ENCODE measurements at places on chromosomes 7 and 10.

- DNase-seq, result no peak
Measured at GRCh38 chr10:114405011-114405350, 679 bp upstream of the AFAP1L2 start.

DNA sequence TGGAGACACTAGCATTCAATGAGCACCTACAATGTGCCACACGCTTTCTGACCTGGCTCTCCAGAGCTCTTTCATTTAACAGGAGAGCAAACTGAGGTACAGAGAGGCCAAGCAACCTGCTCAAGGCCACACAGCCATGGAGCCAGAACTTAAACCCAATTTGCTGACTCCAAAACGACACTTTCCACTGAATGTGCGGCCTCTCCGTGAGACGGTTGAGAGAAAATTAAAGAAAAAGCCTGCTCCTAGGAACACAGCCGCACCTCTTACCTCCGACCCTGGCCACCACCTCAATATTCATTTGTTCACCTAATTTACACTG is 42.8 kb downstream of the ZCCHC24 start:
- DNase-seq, result no peak

DNA sequence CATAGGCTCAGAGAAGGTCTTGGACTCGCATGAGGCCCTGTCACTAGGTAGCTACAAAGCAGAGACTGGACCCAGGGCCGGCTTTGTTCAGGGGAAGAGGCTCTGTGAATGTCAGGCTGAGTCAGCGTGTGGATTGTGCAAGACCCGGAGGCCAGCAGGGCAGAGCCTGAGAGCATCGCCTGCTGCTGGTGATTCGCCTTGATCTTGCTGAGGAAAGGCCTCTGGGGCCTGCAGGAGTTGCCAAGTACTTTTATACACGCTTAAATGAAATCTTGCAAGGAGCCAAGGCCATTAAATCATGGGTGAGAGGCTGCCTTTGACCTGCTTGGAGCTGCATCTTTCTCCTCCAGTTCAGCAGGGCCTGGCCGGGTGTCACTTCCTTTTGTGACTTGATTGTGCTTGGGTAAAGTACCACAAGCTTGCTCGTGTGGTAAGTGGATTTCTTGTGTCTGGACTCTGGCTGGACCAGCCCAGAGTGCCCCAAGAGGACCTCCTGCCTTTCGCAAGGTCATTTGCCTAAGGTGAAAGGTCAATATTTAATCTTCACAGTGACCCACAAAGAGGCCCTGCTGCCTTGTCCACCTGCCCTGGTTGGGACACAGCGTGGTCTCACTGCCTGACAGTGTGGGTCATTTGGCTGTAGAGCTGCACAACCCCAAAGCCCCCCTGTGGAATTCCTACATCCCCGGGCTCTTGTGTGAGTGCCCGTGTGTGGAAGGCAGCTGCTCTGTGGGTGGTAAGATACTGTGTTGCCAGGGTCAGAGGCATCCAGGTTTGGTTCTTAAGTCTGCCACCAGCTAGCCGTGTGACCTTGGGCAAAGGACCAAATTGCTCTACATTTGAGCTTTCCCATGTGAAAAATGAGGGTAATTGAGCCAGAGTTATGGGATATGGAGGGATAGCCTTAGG is 38.6 kb upstream of the SH2D4B start:
- peak; percentile 42 for DNase-seq

- DNase-seq, result no peak
Measured at GRCh38 chr10:76864922-76865321, 772.7 kb downstream of the KCNMA1 start.

DNA sequence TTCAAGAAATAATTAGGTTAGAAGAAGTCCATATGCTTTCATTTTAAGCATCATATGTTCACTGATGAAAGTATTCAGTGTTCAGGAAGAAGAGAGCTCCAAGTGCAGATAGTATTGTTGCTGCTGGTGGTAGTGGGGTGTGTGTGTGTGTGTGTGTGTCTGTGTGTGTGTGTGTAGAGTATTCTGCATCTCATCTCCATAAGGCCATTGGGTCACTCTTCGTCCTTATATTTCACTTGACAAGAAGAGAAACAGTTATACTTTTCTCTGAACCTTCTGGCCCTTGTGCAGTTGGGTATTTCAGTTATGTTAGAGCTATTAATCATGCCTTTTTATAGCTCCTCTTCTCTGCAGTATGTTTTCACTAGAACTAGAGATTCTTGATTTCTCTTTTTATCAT is 26.2 kb downstream of the ADAM22 start:
- DNase-seq, result no peak

DNA sequence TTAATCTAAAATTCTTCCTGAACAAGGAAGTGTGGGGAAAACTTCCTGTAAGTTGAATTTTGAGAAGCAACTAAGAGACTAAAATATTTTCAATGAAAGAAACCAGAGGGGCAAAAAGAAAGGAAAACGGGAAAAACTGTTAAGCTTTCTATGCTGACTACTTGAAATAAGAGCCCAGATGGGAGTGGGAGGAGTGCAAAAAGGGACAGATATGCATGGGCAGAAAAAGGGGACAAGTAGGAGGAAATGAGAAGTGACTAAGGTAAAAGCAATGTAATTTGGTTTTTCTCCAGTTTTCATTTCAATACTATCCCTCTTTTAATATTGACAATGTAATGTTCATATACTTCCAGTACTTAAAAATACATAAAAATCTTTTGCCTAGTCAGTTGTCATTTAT is 11.1 kb downstream of the OGA start:
- DNase-seq, result no peak

DNA sequence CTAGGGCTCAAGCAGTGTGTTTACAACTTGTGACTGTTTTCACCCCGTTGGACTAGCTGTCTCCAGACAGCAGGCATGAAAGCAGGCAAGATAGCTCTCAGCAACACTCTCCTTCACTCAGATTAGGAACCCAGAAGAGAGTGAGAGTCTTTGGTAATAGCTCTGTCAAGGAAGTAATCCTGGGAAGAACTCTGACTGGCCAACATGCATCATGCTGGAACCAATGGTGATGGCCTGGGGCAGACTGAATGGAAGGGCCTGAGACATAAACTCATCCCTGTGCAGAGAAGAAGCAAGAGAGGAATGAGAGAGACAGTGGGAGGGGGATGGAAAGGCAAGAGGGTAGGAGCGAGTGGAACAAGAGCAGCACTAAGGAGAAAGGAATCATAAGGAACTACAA is 48.9 kb downstream of the AKR1D1 start:
- DNase-seq, result no peak

GRCh38 chr7:117970801-117971200 is 97.6 kb upstream of the CTTNBP2 start:
- DNase-seq, result no peak

DNA sequence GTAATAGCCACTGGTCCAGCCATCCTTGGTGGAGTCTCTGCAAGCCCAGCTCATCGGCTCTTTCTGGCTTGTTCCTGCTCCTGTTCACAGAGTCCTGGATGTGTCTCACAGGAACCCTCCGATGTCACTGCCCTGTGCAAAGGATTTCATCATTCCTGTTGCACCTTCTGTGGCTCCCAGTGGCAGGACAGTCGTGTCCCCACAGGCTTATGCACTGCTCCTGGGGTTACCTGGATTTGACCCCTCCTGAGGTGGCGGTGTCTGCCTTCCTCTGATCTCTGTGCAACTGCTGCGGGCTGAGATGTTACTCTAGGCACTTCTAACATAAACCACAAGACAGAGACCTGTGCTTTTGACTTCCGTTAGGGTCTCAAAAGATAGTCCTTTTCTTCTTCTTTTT is 30.6 kb downstream of the APBB1IP start:
- peak; percentile 21 for DNase-seq

DNA sequence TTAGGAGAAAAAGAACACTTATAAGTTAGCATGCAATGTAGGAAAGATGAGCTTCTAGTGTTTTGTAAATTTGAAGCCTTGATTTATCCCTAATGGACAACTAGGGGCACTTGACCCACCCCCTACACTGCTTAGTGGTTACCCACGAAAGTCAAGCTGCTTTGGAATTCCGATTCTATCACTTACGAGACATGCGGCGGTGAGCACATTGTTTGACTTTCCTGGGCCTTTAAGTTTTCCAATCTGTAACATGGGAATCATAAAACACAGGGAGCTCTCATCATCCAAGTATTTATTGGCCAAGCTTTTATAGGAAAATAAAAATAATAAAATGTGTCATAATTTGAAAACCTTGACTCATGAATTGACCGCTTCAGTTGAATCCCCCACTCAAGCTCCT is 78.7 kb upstream of the PDK4 start:
- DNase-seq, result no peak

- no peak for DNase-seq
Measured at GRCh38 chr10:105718207-105718995, 1077.3 kb downstream of the SORCS3 start.

DNA sequence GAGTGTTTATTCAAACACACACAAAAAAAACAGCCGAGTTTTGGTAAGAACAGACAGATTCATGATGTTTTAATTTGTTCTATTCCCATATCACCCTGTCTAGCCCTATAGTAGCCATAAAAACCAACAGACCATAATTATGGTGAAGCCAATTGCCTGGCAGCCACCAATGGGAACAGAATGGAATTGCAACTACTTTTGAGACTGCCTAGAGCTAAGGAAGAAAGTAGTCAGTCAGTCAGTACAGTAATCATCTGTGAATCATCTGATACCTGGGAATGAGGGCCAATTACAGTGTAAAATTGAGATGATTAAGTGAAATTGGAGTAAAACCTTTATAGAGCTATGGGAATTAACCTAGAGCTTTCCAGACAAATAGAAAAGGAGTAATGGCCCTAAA is 952.7 kb upstream of the KCND2 start:
- DNase-seq, result no peak

DNA sequence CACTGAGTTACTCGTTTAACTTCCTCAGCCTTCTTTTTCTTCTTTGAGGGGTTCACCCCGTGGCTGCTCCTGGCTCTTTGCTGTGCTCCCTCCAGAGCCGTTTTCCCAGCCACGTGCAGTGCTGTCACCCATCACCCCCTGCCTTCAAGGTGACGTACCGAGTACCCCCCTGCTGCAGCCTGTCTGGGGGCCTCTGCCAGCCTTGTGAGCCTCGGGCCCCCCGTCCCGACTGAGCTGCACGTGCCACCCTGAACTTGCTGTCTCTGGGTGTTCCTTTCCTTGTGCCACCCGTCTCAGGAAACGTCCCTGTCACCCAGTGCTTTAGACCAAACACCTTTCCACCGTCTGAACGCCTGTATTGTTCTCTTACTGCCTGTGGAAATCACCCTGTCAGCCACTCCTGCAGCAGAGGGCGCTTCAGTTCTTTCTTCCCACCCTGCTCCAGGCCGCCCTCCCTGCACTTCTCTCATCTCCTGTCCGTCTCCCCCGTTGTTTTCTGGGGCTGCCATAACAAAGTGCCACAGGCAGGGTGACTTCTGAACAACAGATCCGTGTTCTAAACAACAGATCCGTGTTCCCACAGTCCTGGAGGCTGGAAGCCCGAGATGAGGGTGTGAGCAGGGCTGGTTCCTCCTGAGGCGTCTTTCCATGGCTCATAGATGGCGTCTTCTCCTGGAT is 44.6 kb downstream of the WDR37 start:
- no peak for DNase-seq

GRCh38 chr7:97305589-97305988 is 188.1 kb downstream of the SDHAF3 start:
- DNase-seq, result no peak

- DNase-seq, result no peak
Measured at GRCh38 chr7:50672045-50672444, 106.8 kb upstream of the DDC start.

- DNase-seq, result no peak
Measured at GRCh38 chr10:93081318-93081717, 7.6 kb downstream of the CYP26A1 start.

DNA sequence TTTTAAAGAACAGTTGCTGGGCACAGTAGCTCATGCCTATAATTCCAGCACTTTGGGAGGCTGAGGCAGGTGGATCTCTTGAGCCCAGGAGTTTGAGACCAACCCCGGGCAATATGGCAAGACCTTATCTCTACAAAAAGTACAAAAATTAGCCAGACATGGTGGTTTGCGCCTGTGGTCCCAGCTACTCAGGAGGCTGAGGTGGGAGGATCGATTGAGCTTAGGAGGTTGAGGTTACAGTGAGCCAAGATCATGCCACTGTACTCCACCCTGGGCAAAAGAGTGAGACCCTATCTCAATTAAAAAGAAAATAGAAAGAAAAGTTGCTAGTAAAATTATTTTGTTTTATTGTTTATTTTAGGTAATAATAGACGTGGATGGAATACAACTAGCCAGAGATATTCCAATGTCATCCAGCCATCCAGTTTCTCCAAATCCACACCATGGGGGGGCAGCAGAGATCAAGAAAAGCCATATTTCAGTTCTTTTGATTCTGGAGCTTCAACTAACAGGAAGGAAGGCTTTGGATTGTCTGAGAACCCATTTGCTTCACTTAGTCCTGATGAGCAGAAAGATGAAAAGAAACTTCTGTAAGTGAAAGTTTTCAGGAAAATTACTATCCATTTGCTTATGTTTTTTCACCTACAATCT is 3.0 kb downstream of the NUP42 start:
- no peak for DNase-seq

GRCh38 chr7:152568972-152569371 is 107.0 kb downstream of the XRCC2 start:
- DNase-seq, result no peak

DNA sequence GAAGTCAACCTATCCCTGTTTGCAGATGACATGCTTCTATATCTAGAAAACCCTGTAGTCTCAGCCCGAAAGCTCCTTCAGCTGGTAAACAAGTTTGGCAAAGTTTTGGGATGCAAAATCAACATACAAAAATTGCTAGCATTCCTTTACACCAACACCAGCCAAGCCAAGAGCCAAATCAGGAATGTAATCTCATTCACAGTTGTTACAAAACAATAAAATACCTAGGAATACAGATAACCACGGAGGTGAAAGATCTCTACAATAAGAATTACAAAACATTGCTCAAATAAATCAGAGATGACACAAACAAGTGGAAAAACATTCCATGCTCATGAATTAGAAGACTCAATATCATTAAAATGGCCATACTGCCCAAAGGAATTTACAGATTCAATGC is 50.4 kb upstream of the ZNF365 start:
- no peak for DNase-seq

DNA sequence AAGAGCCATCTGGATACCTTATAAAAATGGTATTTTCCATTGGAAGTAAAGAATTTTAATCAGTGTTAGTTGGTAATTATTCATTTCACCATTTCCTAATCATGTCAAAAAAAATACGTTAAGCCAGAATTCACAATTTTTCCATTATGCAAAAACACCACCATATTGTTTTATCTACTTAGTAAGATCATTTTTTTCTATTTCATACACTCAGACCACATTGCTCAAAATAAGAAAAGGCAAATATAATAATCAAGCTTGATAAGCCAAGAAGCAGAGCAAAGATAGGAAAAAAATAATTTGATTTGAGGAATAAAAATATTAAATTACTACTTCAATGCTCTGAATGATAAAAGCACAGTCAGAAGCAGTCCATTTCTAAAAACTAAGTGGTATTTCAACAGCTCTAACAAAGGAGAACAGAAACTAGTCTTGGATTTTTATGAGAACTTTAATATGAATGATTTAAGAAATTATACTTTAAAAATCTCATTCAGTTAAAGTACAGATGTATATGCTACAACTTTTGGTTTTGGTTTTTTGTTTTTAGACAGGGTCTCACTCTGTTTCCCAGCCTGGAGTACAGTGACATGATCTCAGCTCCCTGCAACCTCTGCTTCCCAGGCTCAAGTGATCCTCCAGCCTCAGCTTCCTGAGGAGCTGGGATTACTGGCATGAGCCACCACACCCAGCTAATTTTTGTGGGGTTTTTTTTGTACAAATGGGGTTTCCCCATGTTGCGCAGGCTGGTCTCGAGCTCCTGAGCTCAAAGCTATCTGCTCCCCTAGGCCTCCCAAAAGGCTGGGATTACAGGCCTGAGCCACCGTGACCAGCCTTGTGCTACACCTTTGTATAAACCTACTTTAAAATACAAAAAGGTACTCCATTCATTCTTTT is 46.6 kb downstream of the LRRN3 start:
- no peak for DNase-seq

All from activated T-helper 1 cell treated with anti-CD3 and anti-CD28 coated beads, Interleukin-2, amount 50 U/mL, for 16 hours (primary cell).